Heart left ventricle (tissue), 16 donors: ENCODE measurements at places on chromosomes 2 and 18.

- no peak for DNase-seq
Measured at GRCh38 chr2:151437630-151438029, 27.9 kb downstream of the RIF1 start.

DNA sequence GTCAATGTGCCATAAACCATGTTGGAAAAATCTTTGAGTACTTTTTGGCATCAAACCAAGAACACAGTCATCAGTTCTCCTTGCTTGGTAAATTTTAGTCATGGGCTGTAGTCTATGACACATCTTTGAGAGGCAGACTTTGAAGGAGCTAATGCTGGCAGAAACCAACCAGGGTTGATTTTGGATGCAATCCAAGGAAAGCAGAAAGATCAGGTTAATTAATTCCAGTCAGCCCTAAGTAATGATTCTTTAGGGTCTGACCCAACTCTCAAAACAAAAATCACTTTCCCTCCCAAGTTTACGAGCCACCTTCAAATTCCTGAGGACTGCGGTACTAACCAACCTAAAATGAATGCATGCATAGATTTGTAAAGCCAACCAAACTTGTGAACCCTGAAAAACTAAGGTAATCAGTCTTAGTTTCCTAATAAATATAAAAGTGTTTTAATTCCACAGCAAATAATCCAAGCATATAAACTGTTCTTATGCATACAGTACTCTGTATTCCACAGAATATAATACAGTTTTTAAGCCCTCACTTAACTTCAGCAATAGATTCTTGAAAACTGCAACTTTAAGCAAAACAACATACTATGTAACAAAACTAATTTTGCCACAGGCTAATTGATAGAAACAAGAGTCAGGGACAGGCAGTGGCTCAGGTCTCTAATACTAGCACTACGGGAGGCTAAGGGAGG lies 22.0 kb downstream of the AP1S3 start:
- no peak for DNase-seq

- DNase-seq, result no peak
Measured at GRCh38 chr18:6649421-6650126, 79.9 kb upstream of the ARHGAP28 start.

DNA sequence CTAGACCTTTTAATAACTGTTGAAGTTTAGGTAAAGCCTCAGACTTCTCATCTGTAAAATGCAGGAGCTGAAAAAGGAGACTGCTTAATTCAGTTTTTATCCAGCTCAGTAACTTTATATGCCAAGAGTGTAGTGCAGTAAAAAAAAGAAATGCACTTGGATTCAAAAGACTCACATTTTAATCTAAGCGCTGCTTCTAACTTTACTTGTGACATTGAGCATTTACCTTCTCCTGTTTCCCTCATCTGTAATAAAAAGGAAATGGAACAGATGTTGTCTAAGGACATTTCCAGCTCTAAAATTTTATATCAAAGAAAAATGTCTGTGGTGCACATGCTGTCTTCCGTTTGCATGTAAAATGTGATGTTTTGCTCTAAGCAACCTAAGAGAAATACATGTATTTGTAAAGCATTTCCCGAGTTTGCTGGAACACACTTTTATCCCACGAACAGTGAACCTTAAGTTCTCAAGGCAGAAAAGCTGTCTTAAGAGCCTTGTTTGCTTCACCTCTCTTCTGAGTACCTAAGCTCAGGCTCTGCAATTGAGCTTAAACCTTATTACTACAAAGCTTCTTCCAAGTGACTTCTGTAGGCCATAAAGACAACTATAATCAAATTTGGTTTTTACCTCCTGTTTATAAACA lies 24.2 kb upstream of the TANK start:
- DNase-seq, result no peak

DNA sequence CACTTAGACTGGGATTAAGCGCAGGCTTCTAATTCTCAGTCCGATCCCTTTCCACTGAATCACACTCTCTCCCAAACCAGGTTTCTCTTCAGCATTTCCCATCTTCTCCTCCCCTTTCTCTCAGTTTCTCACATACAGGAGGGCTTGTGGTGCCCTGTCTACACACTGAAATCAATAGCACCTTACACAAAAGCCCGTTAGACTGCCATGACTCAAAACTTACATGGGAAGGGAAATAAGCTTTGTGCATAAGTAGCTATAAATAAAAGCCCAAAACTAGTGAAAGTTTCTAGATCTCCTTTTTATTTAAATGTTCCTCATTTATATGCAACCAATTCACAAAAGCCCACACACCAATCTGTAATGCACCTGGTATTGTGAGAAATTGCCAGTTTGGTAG lies 318.4 kb downstream of the TXNL1 start:
- DNase-seq, result no peak

DNA sequence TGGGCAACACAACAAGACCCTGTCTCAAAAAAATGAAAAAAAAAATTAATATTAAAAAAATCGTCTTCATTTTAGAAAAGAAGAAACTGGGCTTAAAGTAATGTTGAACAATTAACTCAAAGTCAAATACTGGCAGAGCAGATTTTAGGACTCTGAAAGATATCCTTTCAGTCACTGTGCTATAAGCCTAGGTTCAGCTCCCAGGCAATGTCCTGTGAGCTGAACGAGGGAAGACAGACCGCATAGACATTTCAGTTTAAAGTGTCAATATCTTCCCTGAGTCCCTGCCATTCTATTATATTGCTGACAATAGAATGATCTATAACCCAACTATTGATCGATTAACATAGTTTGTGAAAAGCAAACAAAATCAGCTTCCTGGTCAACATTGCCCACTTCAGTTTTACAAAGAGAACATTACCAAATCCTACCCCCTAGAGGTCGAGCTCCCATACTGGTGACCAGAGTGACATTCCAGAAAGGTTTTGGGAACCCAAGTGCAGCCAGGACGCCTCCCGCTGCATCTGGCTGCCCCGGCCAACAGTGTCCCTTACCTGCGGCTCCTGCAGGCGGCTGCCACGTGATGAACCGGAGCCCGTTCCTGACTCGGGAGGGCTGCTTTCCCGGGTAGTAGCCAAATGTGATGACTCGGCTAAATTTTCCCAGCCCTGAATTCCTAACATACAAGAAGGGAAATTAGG lies 639 bp downstream of the MRO start:
- peak; percentile 65 for DNase-seq

DNA sequence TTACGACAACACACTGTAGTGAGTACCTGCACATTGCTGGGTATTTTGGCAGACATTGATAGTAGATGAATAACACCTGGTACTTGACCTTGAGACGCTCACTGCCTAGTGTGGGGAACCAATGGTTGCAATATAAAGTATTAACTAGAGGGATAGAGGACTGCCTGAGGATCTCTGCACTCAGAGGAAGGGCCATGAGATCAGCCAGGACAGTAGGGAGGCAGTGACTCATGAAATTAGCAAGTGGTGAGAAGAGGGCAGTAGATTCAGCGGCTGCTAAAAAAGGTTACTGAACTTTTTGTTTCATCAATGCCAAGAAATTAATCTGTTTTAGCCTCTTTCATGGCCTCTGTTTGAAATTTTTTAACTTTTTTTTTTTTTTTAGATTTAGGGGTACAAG lies 250.8 kb upstream of the TCF4 start:
- DNase-seq, result no peak

DNA sequence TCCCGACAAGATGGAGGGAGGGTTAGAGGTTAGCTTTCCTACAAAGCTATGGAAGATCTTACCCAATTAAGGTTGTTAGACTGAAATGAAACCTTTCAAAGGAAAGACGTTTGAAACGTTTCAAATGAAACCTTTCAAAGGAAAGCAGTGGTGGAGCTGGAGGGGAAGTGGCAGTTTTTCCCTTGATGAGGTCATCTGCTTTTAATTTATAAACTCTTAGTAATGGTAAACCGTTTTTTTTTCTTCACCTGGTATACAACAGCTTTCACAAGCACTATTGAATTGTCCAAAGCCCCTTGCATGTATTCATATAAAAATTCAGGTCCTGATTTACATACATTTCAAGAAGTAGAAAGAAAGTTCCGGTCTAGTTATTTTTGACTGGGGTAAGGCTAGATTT lies 7.4 kb downstream of the PMAIP1 start:
- DNase-seq, result no peak

DNA sequence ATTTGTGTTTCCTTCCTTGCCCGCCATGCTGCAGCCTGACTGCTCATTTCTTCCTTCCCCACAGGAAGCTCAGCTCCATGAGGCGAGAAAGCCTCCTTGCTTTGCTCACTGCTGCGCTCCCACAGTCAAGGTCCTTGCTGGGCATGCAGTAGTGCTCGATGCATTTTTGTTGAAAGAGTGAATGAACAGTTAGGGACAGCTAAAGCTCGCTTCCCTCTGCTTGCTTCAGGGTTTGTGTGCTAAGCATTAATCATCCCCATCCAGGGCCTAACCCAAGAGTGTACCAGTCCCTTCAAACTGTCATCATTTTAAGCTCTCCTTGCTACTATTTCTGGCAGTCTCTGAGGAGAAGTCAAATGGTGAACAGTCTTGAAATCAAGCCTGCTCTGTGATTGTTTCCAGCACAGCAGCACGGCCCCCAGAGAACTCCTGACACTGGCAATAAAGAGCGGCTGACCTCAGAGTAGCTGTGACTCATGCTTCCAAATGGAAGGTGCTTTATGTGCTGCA lies 171.7 kb upstream of the SOX11 start:
- peak; percentile 73 for DNase-seq

- DNase-seq, result peak; percentile 87
Measured at GRCh38 chr2:217785544-217786045, 217.2 kb downstream of the TNS1 start.

DNA sequence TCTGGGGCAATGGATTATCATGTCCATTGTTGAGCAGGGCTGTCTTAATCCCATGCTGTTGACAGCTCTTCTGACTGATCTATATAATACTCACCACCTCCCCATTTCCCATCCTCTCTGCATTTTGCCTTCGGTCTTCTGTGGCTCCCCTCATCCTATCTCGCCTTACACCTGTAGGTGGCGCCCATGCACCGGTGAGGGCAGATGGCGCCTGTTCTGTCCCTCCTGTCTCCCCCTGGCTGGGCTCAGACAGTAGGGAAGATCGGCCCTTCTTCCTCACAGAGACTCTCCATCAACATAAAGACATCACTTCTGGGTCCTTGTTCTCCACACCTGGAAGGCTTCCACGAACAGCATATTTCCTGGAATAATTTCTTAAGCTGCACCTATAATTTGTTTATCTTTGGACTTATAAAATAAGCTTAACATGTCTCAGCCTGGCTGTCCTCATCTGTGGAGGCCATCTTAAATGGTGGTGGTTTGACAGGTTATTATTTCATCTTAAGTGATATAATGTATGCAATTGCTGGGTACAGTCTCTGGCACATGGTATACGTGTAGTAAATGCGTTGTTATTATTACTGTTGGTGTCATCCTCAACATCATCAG lies 10.9 kb upstream of the CDH20 start:
- peak; percentile 43 for DNase-seq

- DNase-seq, result no peak
Measured at GRCh38 chr2:173866874-173867618, 98.1 kb downstream of the SP3 start.

DNA sequence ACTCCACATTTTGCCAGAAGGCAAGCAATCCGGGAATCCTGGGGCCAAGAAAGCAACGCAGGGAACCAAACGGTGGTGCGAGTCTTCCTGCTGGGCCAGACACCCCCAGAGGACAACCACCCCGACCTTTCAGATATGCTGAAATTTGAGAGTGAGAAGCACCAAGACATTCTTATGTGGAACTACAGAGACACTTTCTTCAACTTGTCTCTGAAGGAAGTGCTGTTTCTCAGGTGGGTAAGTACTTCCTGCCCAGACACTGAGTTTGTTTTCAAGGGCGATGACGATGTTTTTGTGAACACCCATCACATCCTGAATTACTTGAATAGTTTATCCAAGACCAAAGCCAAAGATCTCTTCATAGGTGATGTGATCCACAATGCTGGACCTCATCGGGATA lies 26.8 kb downstream of the B3GNT2 start:
- DNase-seq, result no peak

DNA sequence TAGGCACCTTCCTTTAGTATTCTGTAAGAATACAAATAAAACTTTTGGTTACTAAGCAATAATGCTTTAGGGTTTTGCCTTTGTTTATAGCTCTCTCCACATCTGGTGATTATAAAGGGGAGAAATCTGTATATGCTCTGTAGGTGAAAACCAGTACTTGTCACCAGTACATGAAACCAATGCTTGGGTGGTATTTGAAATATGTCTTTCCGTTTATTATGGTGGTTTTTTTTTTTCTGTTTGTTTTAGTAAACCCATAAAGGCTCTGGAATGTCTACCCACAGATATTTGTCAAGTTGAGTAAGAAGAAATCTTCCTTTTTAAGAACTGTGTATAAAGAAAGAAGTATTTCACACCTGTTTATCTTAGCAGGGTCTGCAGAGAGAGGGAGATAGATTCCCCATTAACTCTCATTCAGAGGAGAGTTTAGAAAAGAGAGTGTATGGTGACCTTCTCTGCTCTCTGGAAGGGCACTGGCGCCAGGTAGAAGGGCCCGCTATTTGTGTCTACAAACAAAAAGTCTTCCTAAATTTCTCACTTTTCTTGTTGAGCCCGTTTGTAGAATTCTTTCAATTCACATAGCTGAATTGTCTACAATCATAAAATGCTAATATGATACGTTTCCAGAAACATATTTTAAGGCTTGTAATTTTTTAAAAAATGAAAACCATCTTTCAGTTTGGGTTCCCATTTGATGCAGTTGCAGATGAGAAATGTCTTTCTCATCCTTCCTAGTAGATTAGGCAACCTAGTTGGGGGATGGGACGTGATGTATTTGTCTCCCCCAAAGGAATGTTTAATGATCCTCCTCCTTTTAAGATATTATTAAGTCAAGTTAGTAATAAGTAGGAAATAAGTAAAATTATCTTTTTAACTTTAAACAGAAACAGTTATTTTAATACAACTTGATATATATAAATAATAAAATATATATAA lies 33.9 kb downstream of the MAP3K20 start:
- no peak for DNase-seq

GRCh38 chr2:20447437-20448245 lies 767 bp downstream of the RHOB start:
- DNase-seq, result peak; percentile 65

- no peak for DNase-seq
Measured at GRCh38 chr2:168518555-168519066, 62.5 kb downstream of the CERS6 start.

GRCh38 chr2:206275312-206276055 lies 1.0 kb downstream of the ZDBF2 start:
- no peak for DNase-seq

- DNase-seq, result no peak
Measured at GRCh38 chr18:31325051-31325450, 7.1 kb downstream of the DSG1 start.
